ENCODE measurements at places on chromosomes 2 and 18.
A peak's percentile ranks its signal among the peaks of the same experiment; 100 is the strongest.

- H3K4me1 ChIP-seq = peaks cover 6% of the 10 kb centered on the region
- peak overlapping the region; percentile 86 for H3K27ac ChIP-seq
- no peak for DNase-seq
Observed at GRCh38 chr2:190181123-190181669, 118.7 kb upstream of the MSTN start.

GRCh38 chr2:41544709-41545108, 503.1 kb upstream of the PKDCC start:
- H3K27ac ChIP-seq = no peak overlapping the region
- DNase-seq = no peak
- H3K4me1 ChIP-seq = no peaks in the 10 kb centered on the region
- no peaks in the 10 kb centered on the region for H3K27me3 ChIP-seq

DNA sequence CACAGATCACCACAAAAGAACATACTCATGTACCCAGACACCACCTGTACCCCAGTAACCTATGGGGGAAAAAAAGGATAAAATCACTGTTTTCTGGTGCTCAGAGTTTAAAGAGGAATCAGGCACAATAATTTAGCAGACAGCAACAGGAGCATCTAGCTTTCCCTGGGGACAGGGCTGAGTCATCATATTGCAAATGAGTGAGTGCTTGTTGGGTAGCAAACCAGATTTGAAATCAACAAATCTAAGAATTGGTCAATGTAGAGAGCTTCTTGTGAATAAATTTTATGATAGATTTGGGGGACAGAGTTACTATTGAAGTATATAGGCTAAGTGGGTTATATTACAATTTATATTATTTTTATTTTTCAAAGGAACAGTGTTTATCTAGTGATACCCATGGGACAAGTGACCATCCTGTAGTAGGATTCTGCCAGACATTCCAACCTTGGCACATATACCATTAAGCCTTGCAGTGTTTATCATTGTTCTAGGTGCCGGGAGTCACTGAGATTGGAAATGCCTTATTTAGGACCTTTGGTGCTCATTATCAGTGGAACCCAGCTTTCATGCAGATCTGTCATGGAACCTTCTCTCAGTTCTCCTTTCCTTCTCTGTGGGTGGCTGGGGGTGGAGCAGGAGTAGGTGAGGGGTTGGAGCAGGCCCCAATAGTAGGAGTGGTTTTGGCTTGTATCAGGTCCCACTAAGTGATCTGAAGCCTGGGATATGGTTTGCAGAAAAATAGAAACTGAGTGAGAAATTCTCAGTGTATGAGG, 117.2 kb downstream of the CERS6 start:
- no peak for DNase-seq
- H3K4me1 ChIP-seq = peaks cover 5% of the 10 kb centered on the region
- no peak overlapping the region for H3K27ac ChIP-seq
- no peaks in the 10 kb centered on the region for H3K27me3 ChIP-seq
- no peak overlapping the region for H3K4me3 ChIP-seq

GRCh38 chr2:10406491-10407188, 41.5 kb downstream of the ODC1 start:
- peaks cover 5% of the 10 kb centered on the region for H3K4me1 ChIP-seq
- no peak for DNase-seq
- H3K27ac ChIP-seq = no peak overlapping the region
- peaks cover 6% of the 10 kb centered on the region for H3K27me3 ChIP-seq
- H3K4me3 ChIP-seq = no peak overlapping the region

DNA sequence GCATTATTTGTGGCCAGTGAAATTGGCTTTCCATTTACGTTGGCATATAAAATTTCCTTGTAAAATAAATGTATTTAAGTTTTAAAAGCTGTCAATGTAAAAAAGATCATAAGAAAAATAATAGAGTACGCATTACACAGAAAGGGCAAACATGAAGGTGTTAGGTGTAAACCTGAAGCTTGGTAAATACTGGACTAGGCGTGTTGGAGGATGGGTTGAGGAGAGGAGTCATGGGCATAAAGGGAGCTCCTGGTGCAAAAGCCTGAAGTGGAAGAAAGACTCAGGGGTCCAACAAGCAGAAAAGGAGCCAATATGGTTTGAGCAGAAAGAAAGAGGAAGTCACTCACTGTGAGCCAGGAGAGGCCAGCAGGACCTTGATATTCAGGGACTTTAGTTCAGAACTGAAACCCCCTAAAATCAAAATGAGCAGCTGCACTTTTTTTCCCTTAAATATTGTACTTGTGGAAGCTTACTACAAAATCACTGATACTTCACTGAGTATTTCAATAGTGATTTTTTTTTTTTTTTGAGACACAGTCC, 24.4 kb downstream of the SP5 start:
- H3K27me3 ChIP-seq = no peaks in the 10 kb centered on the region
- no peaks in the 10 kb centered on the region for H3K36me3 ChIP-seq
- DNase-seq = no peak
- H3K27ac ChIP-seq = no peak overlapping the region
- H3K4me1 ChIP-seq = peaks cover 2% of the 10 kb centered on the region

DNA sequence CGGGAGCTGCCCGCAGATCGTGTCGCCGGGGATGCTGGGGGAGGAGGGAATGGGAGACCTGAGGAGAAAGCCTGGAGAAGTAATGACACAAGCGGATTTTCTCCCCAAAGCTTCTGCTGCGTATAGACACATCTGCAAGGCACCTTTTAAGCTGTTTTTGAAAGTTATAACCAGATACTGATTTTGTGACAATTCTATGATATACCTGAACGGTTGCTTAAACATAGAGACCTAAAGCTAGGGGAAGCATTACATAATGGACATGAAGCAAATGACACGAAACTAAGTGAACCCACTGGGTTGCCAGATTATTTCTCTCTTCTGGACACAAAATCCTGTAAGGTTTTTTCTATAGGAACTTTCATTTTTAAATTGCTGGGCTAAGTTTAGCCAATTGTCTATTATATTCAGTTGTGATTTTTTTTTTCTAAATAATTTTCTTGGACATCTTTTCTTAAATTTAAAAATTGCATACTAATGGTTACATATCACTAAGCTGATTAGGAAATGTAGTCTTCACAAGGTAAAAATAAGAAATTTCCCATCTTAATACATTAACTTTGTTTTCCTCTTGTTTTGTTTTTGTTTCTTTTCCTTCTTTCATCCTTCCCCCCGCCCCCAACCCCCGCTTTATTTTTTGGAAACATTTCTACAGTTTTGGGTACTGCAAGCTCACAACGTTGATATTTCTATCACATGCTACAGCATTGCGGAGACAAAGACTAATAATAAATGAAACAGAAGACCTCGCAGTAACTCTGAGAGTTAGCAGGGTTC, 1.3 kb downstream of the OSBPL6 start:
- H3K4me3 ChIP-seq = peak overlapping the region; percentile 77
- H3K36me3 ChIP-seq = no peaks in the 10 kb centered on the region
- peaks cover 52% of the 10 kb centered on the region for H3K27me3 ChIP-seq
- peak overlapping the region; percentile 62 for H3K27ac ChIP-seq

GRCh38 chr2:102771114-102771513, 9.3 kb downstream of the TMEM182 start:
- no peak overlapping the region for H3K27ac ChIP-seq
- H3K4me1 ChIP-seq = no peaks in the 10 kb centered on the region
- no peak for DNase-seq
- no peak overlapping the region for H3K4me3 ChIP-seq
- peaks cover 6% of the 10 kb centered on the region for H3K36me3 ChIP-seq

- peaks cover 4% of the 10 kb centered on the region for H3K27me3 ChIP-seq
- no peaks in the 10 kb centered on the region for H3K36me3 ChIP-seq
- peaks cover 16% of the 10 kb centered on the region for H3K4me1 ChIP-seq
Observed at GRCh38 chr18:9902832-9903231, 11.0 kb upstream of the VAPA start.

- H3K36me3 ChIP-seq = peaks cover 23% of the 10 kb centered on the region
- no peak for DNase-seq
- no peaks in the 10 kb centered on the region for H3K27me3 ChIP-seq
- no peak overlapping the region for H3K27ac ChIP-seq
- H3K4me1 ChIP-seq = no peaks in the 10 kb centered on the region
- no peak overlapping the region for H3K4me3 ChIP-seq
Observed at GRCh38 chr2:189870381-189871085, 86.3 kb downstream of the PMS1 start.

Measured in progenitor cell of endocrine pancreas (in vitro differentiated cells).